ENCODE measurements at places on chromosomes 1 and 21. TPM values are rescaled to one million over a fixed set of nuclear protein-coding genes. Genes with fewer than 3 reads are reported as not detected.
A peak's percentile ranks its signal among the peaks of the same experiment; 100 is the strongest.

ENSA gene
- 62.5 TPM for total RNA-seq

KCNC4 gene
- total RNA-seq, result 6.7 TPM

PLEKHM2 gene
- total RNA-seq, result 53.9 TPM

CRYBG2 gene
- total RNA-seq, result 2.2 TPM

TFF2 gene
- total RNA-seq, result not detected

KIAA1614 gene
- 0.26 TPM for total RNA-seq

AIM2 gene
- not detected for total RNA-seq

GRCh38 chr1:182229921-182230491, 161.6 kb downstream of the GLUL start:
- DNase-seq, result no peak

- DNase-seq, result no peak
These were observed 41.4 kb upstream of the LMX1A start for GRCh38 chr1:165397944-165398343.

DNA sequence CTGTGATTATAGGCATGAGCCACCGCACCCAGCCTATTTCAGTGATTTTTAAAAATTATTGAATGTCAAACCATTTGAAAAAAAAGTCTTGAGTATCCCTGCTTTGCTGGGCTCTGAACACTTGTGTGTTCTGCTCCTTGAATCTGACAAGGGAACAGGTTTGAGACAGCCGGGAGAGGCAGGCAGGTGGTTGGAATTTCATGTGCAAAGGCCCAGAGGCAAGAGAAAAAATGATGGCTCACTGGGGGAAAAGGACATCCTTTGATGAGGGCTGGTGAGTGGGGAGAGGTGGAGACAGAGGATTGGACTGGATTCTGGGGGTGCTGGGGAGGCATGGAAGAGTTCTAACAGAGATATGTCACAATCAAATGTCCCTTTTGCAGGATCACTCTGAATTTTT, 13.1 kb upstream of the WASF2 start:
- DNase-seq, result no peak

DNA sequence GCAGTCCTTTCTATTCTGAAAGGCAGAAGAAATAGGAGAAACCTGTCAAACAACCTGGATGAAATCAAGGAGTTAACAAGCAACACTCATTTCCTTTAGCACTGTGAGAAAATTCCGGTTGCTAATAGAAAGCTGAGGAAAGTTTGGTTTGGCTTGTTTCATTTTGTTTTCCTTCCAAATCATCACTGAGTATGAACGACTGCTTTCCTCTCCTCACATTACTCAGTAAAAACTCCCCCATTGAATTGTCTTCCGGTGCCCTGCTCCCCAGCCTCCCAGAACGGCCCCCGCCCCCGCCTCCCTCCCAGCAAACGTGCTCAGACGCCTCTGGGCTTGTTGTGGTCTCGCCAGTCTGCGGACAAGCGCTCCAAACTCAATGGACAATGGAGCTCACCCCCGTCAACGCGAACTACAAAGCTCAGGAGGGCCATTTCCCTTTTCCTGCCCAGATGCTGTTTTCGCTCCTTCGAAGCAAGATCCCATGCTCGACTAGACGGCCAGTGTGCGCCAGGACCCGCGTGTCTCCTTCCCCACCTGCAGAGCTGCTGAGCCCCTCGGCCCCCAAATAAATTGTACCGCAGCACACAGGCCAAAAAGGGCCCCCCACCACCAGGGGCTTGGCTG, 747 bp downstream of the STX6 start:
- DNase-seq, result peak; percentile 92

DNA sequence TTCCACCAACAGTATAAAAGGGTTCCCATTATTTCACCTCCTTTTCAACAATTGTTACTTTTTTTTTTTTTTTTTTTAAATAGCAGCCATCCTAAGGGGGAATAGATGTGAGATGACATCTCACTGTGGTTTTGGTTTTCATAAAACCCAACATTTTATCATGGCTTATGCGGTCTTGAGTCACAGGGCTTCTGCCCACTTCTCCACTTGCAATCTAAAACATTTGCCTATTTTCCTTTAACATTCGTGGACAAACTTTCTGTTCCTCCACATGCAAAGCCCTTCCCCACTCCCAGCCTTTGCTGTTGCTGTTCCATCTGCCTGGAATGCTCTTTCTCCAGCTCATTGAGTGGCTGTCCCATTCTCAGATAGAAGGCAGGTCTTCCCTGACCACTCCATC, 239.7 kb upstream of the KCNK2 start:
- DNase-seq, result no peak

DNA sequence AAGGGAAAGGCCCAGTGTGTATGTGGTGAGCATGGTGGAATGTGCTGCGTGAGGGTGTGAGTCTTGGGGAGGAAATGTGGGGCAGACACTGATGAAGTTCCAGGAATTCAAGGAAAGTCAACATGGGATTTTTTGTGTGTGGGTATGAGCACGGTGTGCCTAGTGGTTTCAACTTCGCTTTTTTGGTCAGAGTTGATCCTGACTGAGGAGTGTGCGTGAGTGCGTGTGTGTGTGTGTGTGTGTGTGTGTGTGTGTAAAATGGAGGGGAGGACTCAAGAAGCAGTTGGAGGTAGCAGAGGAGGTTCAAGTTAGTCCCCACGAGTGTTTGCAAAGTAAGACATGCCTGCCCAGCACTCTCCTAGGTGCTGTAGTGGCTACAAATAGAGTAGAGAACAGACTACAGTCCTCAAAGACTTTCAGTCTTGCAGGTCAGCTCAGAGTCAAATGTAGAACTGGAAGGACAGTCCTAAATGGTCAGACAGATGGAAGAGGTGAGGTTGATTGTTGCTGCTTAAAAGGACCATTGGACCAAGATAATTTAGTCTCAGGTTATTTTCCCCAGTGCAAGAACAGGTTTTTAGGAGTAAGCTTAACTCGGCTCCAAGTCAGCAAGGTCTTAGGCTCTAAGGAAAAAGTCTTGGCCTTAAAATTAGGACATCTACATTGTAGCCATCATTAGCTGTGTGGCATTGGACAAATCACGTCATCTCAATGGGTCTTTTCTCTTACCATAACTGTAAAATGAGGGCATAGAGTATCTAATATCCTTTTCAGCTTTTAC, 25.0 kb downstream of the SLAMF1 start:
- no peak for DNase-seq

DNA sequence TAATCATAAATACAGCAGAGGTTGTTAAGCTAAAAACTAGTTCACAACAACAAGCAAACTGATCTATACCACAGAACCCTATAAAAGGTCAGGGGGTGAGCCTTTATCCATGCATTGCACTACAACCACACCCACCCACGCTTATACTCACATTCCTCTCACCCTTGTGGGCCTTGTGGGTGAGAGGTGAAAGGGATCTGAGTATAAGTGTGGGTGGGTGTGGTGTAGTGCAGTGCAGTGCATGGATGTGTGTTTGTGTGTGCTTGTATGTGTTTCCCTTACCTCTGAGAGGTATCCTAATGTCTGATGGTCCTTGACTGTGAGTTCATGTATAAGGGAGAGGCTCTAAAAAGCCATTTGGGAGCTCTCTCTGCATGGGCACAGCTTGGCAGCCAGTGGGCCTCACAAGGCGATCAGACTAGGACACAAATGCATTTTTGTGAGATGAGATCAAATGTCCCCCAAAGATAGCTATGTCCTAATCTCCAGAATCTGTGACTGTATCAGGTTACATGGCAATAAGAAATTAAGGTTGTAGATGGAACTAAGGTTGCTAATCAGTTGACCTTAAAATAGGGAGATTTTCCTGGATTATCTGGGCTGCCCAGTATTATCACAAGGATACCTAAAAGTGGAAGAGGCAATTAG, 95.5 kb upstream of the DPT start:
- DNase-seq, result no peak

- no peak for DNase-seq
These were observed 459.8 kb upstream of the DAB1 start for GRCh38 chr1:57883642-57883995.

GRCh38 chr1:236689713-236690569, 3.6 kb downstream of the ACTN2 start:
- peak; percentile 11 for DNase-seq

- no peak for DNase-seq
These were observed 235.0 kb downstream of the PTGER3 start for GRCh38 chr1:70812442-70813109.

GRCh38 chr1:204775546-204775945, 90.0 kb upstream of the LRRN2 start:
- no peak for DNase-seq

DNA sequence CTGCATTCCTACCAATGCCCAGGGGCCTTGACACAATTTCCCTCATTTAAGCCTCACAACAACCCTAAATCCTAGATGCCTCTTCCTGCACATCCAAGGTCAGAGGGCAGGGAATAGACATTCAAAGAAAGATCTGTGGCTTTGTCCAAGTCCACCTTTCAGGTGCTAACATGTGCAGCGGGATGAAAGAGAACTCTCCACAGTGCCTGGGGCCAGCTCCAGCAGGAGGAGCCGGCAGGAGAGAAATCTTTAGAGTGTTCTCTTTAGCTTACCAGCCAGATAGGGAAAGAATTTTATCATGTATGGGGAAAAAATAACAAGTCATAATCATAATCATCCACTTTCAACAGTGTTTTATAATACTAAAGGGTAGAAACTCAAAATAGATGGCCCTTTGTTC, 319.7 kb downstream of the MATN1 start:
- no peak for DNase-seq

- no peak for DNase-seq
These were observed 11.1 kb upstream of the CSRP1 start for GRCh38 chr1:201518071-201518470.

DNA sequence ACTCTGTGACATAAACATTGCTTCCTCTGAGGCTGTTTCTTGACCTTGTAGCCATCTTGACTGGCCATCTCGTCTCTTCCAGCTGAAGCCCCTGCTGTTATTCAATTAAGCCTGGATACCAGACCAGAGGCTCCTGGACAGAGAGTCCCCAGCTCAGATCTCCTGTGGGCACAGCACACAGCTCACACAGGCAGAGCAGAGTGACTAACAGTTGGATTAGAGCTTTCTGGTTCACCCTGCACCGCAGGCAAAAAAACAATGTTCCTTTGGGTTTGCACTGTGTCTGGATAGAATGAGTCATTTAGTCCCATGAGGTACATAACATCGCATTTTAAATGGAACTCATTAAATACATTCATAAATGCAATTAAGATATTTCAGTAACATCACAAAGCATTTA, 33.4 kb upstream of the USH2A start:
- peak; percentile 81 for DNase-seq

GRCh38 chr21:40625991-40626390, 221.0 kb downstream of the DSCAM start:
- DNase-seq, result peak; percentile 35

- DNase-seq, result no peak
These were observed 1493.7 kb downstream of the AMY1C start for GRCh38 chr1:105243411-105243810.

DNA sequence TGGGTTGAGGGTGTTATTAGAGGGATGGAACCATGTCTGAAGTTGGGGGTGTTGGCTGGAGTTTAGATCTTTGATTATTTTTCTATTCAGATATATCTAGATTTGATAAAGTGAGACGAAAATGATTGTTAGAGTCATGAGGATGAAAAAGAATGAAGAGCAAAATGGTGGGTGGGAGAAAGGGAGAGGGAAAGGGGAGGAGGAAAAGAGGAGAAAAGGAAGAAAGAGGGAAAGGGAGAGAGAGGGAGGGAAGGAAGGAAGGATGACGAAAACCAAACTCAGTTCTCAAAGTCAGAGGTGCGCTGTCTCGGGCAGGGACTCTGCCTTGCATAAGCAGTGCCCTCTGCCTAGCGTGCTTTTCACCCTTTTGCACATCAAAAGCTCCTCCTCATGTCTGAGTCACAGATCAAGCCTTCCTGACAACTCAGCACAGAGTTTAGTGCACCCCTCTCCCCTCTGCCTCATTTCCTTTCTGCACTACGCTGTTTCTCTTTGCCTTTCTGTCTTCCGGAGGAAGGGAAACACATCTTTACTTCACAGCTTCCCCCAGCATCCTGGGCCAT, 225.8 kb upstream of the PROX1 start:
- no peak for DNase-seq

DNA sequence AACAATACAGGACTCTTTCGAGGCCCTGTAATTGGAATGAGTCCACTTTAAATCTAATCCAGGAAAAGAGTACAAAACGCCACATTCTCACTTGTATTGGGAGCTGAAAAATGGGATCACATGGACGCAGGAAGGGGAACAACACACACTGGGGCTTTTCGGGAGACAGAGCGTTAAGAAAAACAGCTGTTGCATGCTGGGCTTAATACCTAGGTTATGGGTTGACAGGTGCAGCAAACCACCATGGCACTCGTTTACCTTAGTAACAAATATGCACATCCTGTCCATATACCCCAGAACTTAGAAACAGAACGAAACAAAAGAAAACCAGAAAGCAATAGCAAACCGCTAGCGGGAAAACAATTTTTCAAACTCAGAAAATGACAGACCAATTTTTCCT, 1532.7 kb upstream of the TPTE start:
- DNase-seq, result no peak

- DNase-seq, result no peak
These were observed 39.5 kb upstream of the RD3 start for GRCh38 chr1:211531194-211532087.

DNA sequence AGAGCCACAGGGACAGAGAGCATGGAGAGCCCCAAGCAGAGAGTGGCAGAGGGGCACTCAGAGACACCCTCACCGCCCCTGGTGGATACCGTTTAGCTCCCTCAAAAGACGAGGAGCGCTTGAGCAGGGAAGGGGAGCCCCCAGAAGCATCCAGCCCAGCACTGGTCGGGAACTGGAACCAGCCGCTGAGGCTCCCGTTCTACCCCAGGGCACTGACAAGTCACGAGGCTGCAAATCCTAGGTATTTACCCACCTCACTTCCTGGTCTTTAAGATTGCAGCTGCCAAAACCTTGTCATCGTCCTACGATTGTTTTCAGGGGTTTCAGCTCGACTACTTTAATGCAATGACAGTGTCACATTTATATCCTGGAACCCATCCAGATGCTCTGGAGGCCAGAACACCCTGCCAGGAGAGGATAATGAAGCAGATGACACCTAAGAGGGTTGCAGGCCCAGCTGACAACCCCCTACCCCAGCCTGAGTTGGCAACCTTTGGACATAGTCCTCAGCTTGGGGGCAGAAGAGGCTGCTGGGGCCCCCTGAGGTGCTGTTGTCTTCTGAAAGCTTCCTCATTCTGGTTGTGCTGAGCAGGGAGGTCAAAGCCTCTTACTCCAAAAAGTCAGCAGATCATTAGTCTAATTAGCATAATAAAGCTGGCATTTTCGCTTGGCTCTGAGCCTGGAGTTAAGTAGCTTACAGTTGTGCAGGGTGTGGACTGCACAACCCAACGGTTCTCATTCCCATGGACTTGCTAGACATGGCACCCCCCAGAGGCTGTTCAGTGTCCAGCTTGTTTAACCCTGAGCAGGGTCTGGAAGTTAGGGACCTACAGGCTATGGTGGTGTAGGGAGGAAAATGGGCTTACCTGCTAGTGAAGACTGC, 20.6 kb upstream of the BACE2 start:
- DNase-seq, result no peak

GRCh38 chr21:46622226-46622625, 13.2 kb upstream of the PRMT2 start:
- no peak for DNase-seq

DNA sequence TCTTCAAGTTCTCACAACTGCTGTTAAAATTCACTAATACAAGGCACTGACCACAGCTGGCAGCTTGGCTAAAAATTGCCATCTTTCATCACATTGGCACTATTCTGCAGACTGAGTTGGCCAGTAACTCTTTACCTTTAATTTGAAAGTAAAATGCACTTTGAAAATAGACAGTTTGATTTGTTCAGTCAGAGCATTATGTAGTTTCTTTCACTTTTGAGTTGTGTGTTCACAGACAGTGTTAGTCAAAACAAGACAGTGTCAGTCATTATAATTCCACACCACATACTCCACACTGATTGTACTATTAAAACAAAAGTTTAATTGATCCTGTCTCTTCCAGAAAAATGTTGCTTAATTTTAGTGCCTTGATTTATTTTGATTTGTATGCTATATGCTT, 160.7 kb downstream of the SDCCAG8 start:
- no peak for DNase-seq

Data from mammary epithelial cell (primary cell).